Activated CD8-positive, alpha-beta memory T cell treated with anti-CD3 and anti-CD28 coated beads for 24 hours (primary cell): ENCODE measurements at places on chromosomes 6 and 20.

DNA sequence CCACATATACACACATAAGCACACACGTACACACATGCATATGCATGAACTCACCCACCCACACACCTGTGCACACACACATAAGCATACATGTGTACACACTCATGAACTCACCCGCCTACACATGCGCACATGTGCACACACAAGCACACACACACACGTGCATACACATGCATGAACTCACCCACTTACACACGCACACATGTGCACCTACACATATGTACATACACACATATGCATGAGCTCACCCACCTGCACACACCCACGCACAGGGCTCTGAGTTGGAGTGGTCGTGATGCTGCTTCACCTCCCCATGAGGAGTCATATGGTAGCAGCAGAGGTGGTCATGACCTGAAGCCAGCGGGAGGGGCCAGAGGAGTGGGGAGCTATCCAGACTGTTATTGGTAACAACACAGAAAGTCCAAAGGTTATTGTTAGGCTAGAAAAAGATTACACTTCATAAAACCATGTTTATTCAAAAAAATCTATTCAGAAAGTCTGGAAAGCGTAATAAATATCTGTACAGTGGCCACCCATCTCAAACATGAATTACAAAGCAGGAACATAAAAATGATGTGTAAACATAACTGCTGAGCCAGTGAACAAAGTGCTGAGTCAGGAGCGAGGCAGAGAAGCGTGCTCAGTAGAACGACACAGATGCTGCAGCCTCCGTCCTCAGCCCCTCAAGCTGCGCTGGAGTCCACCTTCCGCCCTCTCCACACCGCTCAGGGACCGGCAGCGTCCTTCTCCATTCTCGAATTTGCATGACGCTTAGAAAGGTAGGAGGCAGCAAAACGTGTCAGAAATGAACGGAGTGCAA lies 26.4 kb upstream of the MPC1 start:
- DNase-seq = no peak

DNA sequence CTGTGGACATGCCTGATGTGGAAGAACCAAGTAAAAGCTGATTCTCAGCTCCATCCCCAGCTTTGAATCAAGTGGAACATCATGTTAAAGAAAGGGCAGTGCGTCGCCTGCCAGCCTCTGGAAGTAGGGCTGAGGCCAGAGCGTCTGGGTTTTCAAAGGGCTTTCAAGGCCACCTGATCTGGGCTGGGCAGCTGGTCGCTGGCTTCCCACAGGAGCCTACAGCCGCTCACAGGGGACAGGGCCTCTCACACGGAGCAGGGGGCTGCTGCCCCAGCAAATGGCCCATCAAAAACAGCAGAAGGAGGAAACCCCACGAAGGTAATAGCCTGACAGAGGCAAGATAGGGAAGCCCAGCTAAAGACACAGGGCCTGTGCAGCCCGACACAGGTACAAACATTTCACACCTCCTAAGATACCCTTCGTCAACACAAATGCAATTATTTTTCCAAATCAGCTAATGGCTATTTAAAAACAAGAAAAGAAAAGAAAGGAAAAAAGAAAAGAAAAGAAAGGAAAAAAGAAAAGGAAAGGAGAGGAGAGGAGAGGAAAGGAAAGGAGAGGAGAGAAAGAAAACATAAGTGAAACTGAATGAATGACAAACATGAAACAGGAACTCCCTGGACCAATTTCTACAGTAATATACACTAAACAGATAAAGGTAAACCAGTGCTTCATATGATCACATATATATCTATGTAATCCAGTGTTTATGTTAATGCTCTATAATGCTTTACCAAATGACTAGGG lies 24.8 kb downstream of the RRBP1 start:
- DNase-seq = no peak

DNA sequence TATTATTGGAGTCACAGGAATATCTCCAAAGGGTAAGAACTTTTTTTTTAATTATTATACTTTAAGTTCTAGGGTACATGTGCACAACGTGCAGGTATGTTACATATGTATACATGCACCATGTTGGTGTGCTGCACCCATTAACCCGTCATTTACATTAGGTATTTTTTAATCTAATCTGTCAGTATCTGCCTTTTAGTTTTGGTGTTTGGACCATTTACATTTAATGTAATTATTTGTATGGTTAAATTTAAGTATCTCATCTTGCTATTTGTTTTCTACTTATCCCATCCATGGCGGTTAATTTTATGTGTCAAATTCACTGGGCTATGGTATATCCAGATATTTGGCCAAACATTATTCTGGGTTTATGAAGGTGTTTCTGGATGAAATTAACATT lies 15.4 kb upstream of the OPN5 start:
- DNase-seq = no peak

- no peak for DNase-seq
These were observed 180.2 kb downstream of the PACRG start for GRCh38 chr6:162907876-162908481.

DNA sequence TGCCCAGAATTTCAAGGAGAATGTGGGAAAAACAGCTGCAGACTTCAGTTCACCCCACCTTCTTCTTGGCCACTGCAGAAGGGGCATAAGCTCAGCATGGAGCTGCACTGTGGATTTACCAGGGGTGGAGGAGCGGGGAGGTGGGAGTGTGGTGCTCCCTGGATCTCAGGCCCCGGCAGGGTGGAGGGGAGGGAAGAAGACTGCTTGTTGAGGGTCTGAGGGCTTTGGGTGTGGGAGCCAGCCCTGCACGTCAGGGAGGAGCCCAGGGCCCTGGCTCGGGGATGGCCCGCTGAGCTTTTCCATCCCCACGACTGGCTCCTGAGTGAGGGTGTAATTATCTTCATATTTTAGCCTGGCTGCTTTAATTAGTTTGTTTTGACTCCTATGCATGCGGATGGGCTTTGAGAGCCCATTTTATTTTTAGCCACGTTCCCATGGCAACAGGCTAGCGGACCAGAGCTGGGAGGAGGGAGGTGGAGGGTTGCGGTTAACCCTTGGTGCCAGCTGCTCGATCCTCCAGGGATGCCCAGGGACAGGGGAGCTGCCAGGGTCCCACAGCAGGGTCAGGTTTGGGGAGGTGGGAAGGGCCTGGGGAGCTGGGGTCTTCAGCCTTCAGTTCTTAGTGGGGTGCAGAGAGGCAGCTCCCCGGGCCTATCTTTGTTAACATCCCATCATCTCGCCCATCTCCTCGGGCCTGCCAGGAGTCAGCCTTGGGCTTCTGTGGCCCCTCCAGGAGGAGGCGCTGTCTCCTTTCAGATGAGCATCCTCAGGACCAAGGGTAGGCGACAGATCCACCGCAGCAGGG lies 68.2 kb downstream of the RAB44 start:
- DNase-seq = peak; percentile 89

DNA sequence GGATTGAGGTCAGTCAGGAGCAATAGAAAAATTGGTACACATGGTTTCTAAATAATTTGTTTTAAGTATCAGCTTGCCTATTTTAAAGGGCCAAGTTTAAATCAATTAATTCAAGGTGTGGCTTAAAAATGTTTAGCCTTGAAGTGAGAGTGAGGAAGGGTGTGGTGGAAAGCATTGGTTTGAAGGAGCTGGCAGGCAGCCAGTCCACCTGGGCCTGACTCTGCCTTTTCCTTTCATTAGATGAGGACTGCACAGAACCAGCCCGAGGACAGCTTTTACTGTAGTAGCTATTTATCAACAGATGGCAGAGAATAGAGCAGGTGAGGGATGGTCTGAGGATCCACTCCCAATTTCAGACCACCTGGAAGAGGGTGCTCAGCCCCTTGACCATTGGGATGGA lies 42.4 kb downstream of the DHX35 start:
- DNase-seq = no peak

GRCh38 chr6:22392711-22393110 lies 95.9 kb upstream of the PRL start:
- no peak for DNase-seq

- no peak for DNase-seq
These were observed at the start of gene TCF21 for GRCh38 chr6:133888929-133889556. Gene TCF21 (plus strand): TSS chr6:133889113. CDS start chr6:133889398, 285 bp downstream.

GRCh38 chr20:18613553-18613952 lies 25.7 kb downstream of the DTD1 start:
- no peak for DNase-seq

- no peak for DNase-seq
These were observed 258.0 kb downstream of the ZFAND3 start for GRCh38 chr6:38077488-38078030.

- DNase-seq = no peak
These were observed 492.5 kb downstream of the CDKAL1 start for GRCh38 chr6:21026576-21027273.

GRCh38 chr6:75656479-75656878 lies 54.8 kb downstream of the SENP6 start:
- DNase-seq = no peak

- peak; percentile 67 for DNase-seq
These were observed 27.8 kb downstream of the PRSS16 start for GRCh38 chr6:27275025-27275956.
